ENCODE measurements at places on chromosomes 6 and 20.

DNA sequence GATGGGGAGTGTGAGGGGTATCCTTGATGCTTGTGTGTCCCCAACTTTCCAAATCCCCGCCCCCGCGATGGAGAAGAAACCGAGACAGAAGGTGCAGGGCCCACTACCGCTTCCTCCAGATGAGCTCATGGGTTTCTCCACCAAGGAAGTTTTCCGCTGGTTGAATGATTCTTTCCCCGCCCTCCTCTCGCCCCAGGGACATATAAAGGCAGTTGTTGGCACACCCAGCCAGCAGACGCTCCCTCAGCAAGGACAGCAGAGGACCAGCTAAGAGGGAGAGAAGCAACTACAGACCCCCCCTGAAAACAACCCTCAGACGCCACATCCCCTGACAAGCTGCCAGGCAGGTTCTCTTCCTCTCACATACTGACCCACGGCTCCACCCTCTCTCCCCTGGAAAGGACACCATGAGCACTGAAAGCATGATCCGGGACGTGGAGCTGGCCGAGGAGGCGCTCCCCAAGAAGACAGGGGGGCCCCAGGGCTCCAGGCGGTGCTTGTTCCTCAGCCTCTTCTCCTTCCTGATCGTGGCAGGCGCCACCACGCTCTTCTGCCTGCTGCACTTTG, at the start of gene TNF:
Gene TNF (plus strand): TSS at position 231 of the 567 bp plus-strand sequence. CDS start 177 bp downstream, at position 408.
- DNase-seq: no peak

- peak; percentile 38 for DNase-seq
Measured at GRCh38 chr20:17036541-17036940, 190.3 kb upstream of the PCSK2 start.

GRCh38 chr6:22322103-22323030, 25.5 kb upstream of the PRL start:
- DNase-seq: no peak

DNA sequence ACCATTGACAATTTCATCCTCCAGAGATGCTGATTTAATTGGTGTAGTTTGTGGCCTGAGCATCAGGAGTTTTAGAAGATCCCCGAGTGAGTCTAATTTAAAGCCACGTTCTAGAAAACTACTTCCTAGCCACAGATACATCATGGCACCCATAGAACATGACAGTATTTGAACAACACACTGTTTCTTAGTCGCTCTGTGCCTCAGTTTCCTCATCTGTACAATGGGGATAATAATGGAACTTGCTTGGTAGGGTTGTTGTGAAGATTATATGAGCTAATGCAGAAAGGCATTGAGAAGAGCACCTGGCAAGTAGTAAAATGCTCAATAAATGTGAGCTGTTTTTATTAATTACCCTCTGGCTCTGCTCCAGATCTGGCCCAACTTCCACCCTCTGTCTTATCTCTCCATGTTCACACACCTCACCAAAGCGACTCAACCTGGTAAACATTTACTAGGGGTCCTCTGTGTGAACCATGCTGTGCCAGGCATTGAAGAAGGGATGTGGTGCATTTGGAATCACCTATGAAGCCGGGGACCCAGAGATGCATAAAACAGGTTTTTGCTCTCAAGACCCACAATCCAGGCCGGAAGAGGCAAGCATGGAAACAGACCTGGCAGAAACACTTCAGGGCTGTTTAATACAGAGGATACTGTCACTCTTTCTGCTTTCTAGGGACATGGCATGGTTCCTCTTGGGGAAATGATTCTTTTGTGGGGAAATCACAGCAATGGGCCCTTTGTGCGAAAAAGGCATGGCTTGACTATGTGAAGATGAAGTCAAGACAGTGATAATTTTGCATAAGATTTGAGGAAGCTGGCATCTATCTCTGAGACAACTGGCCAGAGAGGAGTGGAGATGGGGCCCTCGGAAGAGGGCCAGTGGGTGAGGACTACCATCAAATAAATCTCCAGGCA, 16.2 kb upstream of the MRPS18A start:
- DNase-seq: no peak

GRCh38 chr20:63635431-63636141, 8.7 kb upstream of the GMEB2 start:
- DNase-seq: no peak

- DNase-seq: no peak
Measured at GRCh38 chr6:36805096-36805797, 34.0 kb downstream of the CPNE5 start.

DNA sequence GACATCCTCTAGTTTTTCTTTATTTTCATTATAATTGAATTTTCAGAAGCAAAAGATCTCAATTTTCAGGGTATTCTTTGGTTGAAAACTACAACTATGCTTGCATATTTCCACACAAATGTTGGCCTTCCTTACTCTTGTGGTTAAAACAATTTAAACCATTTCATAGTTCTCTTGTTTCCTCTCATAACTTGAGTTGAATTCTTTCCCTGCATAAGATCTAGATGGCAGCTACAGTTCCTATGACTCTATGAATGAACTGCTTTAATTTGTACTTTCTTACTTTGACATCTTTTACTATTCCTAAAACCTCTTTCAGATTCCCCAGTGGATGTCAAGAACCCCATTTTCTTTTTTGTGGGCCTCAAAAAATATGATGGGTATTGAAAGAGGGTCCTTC, 564.5 kb downstream of the NKAIN2 start:
- peak; percentile 33 for DNase-seq

- DNase-seq: peak; percentile 43
Measured at GRCh38 chr6:109455437-109456110, at the start of gene MICAL1. TSS of gene MICAL1 (minus strand) at chr6:109455772. CDS start at chr6:109454196, 1,576 bp downstream.
